T47D (cell line): ENCODE measurements at places on chromosomes 7 and 10.

- no peak for DNase-seq
Observed at GRCh38 chr10:58782876-58783851, 270.5 kb downstream of the BICC1 start.

DNA sequence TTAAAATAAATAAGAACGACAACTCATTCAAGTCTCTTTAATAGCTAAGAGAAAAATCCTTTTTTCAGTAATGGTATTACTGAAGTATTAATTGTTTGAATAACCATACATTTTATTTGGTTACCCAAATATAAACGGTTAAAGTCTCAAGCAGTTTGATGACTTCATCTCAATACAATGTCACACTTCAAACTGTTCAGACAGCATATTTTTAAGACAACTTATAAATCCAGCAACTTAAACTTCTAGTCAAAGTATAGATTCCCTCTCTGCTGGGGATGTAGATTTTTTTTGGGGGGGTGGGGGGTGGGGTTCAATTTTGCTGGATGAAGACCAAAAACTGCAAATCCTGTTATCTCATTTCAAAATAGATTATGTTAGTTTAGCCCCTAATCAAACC, 42.0 kb downstream of the GNA12 start:
- peak; percentile 36 for DNase-seq

- no peak for DNase-seq
Observed at GRCh38 chr10:61464461-61465170, 11.4 kb upstream of the TMEM26 start.

DNA sequence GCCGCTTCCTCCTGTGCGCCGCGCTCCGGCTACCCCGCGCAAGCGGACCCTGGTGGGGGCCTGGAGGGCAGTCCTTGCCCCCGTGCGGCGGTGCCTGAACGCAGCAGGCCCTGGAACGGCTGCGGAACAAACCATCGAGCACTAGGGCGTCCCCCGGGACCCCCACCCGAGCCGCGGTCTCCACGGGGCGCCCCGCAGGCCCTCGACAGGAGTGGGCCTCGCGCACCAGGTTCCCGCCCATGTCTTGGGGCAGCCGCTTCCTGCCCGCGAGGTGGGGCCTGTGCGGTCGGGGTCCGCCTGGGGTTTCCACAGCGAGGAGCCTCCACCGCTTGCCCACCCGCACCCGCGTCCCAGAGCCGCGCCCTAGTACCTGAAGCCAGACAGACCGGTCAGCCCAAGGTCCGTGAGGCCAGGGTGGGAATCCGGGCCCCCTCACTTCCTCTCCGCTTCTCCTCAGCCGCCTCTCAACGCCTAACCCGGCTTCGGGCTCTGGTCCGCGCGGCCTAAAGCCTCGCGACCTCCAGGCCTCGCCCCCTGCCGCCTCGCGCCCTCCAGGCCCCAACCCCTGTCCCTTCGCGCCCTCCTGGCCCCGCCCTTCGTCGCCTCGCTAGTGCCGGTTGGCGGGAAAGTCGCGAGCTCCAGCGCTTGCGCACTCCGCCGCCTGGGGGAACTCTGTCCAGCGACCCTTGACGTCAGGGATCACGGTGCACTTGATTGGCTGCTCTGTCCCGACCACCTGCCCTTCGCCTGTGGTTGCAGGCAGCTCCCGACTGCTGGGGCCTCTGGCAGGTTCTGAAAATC, 7.0 kb upstream of the GBX1 start:
- no peak for DNase-seq

- peak; percentile 48 for DNase-seq
Observed at GRCh38 chr10:122267849-122268737, 3.0 kb upstream of the BTBD16 start.

GRCh38 chr10:91776266-91776665, 22.0 kb upstream of the TNKS2 start:
- DNase-seq = no peak

GRCh38 chr7:4093483-4093882, 588.6 kb upstream of the FOXK1 start:
- DNase-seq = no peak

DNA sequence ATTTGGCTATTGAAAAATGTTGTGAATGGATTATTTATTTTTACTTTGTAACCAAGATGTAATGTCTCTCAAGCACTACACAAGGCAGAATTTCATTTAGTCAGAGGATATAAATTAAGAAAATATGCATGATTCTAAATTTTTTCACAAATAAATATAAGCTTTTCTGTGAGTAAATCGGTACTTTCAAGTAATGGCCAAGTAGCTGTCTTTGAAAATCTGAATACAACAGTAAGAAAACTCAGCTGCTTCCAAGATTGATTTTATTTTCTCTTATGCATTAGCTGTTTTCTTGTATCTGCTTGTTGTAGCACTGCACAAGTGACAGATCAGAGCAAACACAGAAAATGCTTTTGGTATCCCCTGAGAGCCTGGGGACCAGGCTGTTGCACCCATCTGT, 998.5 kb upstream of the GHITM start:
- DNase-seq = no peak

- no peak for DNase-seq
Observed at GRCh38 chr10:122441961-122442360, 12.5 kb upstream of the ARMS2 start.

DNA sequence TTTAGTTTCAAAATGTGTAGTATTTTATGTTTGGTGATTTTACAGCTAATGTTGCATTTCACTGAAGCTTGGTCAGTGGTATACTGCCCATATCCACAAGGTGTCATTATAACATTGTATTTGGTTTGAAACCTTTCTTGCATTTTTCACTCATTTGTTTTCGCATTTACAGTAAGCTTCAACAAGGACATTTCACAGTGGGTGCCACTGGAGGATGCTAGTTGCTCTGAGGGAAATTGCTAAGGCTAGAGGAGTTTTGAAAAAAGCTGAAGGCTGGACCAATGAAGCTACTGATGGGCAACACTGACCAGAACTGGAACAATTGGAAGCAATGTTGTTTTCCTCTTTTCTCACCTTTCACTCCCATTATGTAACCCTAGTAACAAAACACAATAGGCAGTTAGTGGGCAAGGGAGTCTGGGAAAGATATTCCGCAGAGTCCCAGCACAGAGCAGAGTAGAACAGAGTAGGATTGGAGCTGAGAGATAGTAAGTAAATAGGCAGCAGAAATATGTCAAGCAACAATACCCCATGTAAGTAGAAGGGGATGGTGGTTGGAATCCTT, 23.6 kb upstream of the SRI start:
- DNase-seq = peak; percentile 40

GRCh38 chr10:93703066-93703465, 674 bp upstream of the FRA10AC1 start:
- DNase-seq = peak; percentile 27

- DNase-seq = no peak
Observed at GRCh38 chr7:133502498-133502897, 249.6 kb downstream of the EXOC4 start.

DNA sequence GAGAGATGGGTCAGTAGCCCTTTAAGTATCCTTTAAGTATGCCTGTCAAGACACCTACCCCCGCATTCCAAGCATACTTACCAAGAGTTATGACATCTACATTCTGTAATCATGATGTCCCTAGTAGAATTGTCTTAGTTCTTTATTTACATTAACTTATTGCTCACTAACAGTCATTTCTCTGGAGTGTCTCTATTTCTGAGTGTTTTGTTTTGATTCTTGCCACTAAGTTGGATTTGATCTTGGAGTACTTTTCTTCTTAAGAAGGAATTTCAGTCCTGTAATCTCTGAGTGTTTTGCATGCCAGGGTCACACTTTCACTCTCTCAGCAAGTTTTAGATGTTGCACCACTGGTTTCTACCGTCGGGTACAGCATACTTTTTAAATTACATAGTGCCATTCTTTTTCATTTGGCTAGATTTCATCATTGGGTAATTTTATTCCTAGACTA, 1053.9 kb downstream of the KCNMA1 start:
- peak; percentile 25 for DNase-seq

DNA sequence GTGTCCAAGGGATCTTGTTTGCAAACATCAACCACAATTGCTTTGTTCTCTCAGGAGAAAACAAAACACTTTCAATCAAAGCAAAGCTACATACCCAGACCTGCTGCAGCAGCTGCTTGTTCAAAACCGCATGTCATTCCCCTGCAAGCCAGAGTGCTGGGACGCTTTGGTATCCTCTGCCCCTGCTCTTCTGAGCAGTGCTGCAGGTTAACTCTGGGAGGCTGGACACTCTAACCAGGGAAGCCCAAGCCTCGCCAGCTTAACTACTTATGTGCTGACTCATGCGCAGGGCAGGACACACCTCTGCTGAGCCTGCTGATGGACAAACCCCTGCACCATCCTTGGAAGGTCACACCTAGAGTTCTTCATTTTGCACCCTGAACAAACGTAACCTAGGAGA, 28.2 kb upstream of the ASAH2 start:
- peak; percentile 25 for DNase-seq

GRCh38 chr10:29009464-29009863, 279.4 kb upstream of the LYZL1 start:
- DNase-seq = no peak
